ENCODE measurements at places on chromosomes 16 and 17. TPM values are rescaled to one million over a fixed set of nuclear protein-coding genes. Genes with fewer than 3 reads are reported as not detected.

- H3K27ac ChIP-seq, result no peak overlapping the region
- no peak for DNase-seq
- peaks cover 6% of the 10 kb centered on the region for H3K4me1 ChIP-seq
- H3K4me3 ChIP-seq, result no peak overlapping the region
- no peaks in the 10 kb centered on the region for H3K27me3 ChIP-seq
- no peaks in the 10 kb centered on the region for H3K36me3 ChIP-seq
Observed at GRCh38 chr17:60534010-60534555, 8.0 kb upstream of the APPBP2 start.

DNA sequence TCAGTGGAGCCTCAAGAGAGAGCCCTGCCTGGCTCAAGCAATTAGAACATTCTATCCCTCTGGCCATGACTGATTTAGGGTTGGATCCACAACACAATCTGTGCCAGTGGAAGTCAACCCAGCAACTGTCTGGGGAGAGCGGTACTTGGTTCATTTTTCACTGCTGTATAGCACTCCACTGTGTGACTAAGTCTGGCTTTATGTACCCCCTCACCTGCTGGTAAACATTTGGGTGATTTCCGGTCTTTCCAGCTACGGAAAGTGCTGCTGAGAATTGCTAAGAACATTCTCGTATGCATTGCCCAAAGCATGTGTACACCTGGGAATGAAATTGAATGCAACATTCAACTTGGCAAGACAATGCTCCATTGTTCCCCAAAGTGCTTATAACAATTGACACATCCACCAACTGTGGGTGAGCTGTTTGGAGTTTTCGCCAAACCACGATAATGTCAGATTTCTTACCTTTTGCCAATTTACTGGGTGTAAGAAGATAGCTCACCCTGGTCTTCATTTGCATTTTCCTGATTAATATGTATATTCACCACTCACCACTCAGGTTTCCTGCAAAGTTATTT is 63.5 kb upstream of the MED9 start:
- H3K36me3 ChIP-seq, result no peaks in the 10 kb centered on the region
- no peak for DNase-seq
- H3K4me1 ChIP-seq, result peaks cover 12% of the 10 kb centered on the region
- no peaks in the 10 kb centered on the region for H3K27me3 ChIP-seq
- no peak overlapping the region for H3K27ac ChIP-seq
- H3K4me3 ChIP-seq, result no peak overlapping the region

DNA sequence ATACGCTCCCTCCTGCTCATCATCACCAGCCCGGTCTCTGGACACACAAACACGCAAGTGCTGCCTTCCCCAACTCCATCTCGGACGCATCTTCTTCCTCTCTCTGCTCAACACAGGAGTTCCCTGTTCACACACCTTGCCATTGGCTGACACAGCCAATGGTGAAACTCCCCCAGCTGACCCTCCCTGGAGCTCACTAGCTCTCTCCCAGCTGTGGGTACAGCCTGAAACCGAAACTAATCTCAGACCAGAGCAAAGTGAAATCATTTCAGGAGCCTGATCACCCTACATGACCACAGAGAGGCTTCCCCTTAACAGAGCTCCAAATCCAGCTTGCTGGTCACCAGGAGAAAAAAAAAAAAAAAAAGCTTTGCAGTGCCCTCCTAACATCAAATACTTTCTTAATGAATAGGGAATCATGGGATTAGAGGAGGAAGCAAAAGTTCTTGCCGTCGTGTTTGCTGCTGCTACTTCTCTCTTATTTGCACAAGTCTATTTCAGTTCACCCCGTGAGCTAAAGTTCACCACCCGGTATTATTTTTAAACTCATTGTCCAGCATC is 8.3 kb downstream of the CUEDC1 start:
- H3K4me1 ChIP-seq, result peaks cover 90% of the 10 kb centered on the region
- DNase-seq, result no peak
- H3K4me3 ChIP-seq, result peak overlapping the region; percentile 48
- H3K36me3 ChIP-seq, result no peaks in the 10 kb centered on the region
- H3K27me3 ChIP-seq, result no peaks in the 10 kb centered on the region

DNA sequence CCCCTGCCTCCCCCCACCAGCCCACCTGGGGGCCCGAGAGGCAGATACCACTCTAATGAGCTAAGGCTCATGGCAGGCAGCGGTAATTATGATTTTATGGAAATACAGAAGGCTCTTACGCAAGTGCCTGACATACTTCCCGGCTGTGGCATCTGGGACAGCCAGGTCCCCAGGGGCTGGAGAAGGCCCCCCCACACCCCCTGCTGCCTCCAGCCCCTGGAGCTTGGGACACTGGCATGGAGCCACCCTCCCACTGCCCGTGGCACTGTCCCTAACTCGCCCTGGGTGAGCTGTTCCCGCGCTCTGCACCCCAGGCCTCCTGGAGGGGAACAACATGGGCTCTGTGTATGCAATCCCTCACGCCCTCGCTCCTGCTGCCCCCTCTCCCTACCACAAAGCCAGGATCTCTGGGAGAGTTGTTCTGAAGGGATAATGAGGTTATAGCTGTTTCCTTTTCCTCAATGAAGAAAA is 5.4 kb upstream of the STAC2 start:
- H3K36me3 ChIP-seq, result no peaks in the 10 kb centered on the region
- H3K27me3 ChIP-seq, result no peaks in the 10 kb centered on the region
- DNase-seq, result no peak
- no peak overlapping the region for H3K4me3 ChIP-seq
- no peak overlapping the region for H3K27ac ChIP-seq
- H3K4me1 ChIP-seq, result peaks cover 29% of the 10 kb centered on the region

DNA sequence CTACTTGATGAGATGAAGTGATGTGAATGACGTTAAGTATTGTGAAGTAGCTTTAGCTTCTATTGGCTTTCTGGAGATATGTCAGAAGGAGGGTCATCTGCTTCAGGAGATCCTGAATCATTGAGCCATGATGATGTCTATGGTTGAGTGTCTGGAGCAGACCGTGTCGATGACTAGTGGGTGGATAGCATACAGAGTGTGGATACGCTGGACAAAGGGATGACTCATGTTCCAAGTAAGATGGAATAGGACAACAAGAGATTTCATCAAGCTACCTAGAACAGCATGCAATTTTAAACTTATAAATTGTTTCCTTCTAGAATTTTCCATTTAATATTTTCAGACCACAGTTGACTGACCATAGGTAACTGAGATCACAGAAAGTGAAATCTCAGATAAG is 116.1 kb upstream of the RBBP6 start:
- H3K4me3 ChIP-seq, result no peak overlapping the region
- peaks cover 17% of the 10 kb centered on the region for H3K27me3 ChIP-seq
- H3K27ac ChIP-seq, result no peak overlapping the region

- no peak for DNase-seq
- H3K4me1 ChIP-seq, result peaks cover 21% of the 10 kb centered on the region
- no peak overlapping the region for H3K4me3 ChIP-seq
- no peaks in the 10 kb centered on the region for H3K27me3 ChIP-seq
Observed at GRCh38 chr17:76740329-76741118, 2.6 kb downstream of the MFSD11 start.

GRCh38 chr17:57687642-57688041 is 57.5 kb downstream of the CCDC182 start:
- H3K36me3 ChIP-seq, result no peaks in the 10 kb centered on the region
- H3K27me3 ChIP-seq, result no peaks in the 10 kb centered on the region
- H3K4me3 ChIP-seq, result no peak overlapping the region
- no peak for DNase-seq
- H3K27ac ChIP-seq, result no peak overlapping the region
- no peaks in the 10 kb centered on the region for H3K4me1 ChIP-seq

DNA sequence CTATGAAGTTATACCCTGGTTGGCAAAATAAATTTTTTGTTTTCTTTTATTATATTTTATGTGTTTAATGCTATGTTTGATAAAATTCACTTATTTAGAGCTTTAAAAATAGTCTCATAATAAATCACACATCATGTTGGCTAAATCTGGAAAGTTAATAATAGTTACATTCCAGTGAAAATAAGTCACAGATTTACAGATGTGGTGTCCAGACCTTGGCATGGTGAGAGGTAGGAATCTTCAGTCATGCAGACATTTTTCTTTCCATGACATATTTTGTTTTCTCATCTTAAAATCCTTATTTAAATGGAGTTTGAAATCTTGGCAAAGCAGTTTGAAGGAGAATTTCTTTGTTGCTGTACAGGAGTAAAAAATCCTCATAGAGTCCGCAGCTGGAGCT is 48.1 kb upstream of the GOSR1 start:
- no peak for DNase-seq
- H3K27ac ChIP-seq, result no peak overlapping the region
- H3K4me3 ChIP-seq, result no peak overlapping the region

DNA sequence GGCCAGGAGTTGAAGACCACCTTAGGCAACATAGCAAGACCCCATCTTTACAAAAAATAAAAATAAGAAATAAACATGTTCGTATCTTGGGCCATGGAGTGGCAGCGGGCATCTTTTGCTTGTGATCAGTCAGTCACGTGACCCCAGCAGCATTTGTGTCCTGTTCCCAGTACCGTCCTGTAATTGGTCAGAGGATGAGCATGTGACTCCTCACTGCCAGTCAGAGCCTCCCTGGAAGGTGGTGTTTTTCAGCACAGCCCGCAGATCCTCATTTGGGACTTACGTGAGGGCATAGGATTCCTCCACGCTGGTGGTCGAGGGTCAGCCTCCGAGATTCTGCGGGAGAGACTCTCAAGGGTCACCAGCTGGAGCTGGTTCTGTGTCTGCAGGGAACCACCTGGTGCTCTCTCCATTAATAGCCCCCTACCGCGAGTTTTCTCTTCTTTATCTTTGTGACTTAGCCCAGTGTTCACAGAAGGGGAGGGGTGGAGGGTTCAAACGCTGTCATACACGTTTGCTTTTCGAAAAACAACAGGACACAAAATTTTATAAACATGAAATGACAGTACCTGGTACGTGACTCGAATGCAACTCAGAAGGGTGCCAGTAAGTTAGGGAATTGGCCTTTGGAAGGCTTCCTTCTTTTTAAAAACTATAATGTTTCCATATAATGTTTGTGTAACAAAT is 17.2 kb downstream of the MRC2 start:
- no peak overlapping the region for H3K4me3 ChIP-seq
- H3K4me1 ChIP-seq, result no peaks in the 10 kb centered on the region
- DNase-seq, result no peak
- H3K27ac ChIP-seq, result no peak overlapping the region
- H3K27me3 ChIP-seq, result no peaks in the 10 kb centered on the region

GRCh38 chr16:82298472-82298871 is 128.4 kb upstream of the MPHOSPH6 start:
- H3K36me3 ChIP-seq, result no peaks in the 10 kb centered on the region
- peaks cover 23% of the 10 kb centered on the region for H3K27me3 ChIP-seq
- no peaks in the 10 kb centered on the region for H3K4me1 ChIP-seq
- H3K27ac ChIP-seq, result no peak overlapping the region
- no peak for DNase-seq

DNA sequence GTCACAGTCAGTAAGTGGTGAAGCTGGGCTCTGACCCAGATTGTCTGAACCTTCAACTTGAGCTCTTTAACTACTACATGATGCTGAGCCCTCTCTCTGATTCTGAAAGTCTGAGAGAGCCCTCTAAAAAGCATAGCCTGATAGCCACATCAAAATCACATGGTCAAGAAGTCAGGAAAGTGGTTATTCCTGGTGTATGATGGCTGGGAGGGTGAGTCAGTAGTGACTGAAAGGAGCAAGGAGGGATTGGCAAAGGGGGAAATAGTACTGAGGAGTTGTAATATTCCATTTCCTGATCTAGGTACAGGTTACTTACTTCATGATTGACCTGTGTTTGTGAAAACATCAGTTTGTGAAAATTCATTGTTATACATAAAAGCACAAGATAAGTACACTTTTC is 89.1 kb downstream of the SSH2 start:
- no peak for DNase-seq
- no peak overlapping the region for H3K27ac ChIP-seq
- no peak overlapping the region for H3K4me3 ChIP-seq
- H3K36me3 ChIP-seq, result no peaks in the 10 kb centered on the region

GRCh38 chr16:4018391-4018790 is 97.9 kb downstream of the ADCY9 start:
- H3K4me1 ChIP-seq, result peaks cover 15% of the 10 kb centered on the region
- DNase-seq, result no peak
- H3K4me3 ChIP-seq, result no peak overlapping the region
- H3K36me3 ChIP-seq, result no peaks in the 10 kb centered on the region
- no peaks in the 10 kb centered on the region for H3K27me3 ChIP-seq
- H3K27ac ChIP-seq, result no peak overlapping the region

- H3K4me3 ChIP-seq, result no peak overlapping the region
- H3K4me1 ChIP-seq, result no peaks in the 10 kb centered on the region
- H3K36me3 ChIP-seq, result no peaks in the 10 kb centered on the region
- no peaks in the 10 kb centered on the region for H3K27me3 ChIP-seq
- DNase-seq, result no peak
- no peak overlapping the region for H3K27ac ChIP-seq
Observed at GRCh38 chr17:46733837-46734475, 84.5 kb downstream of the WNT3 start.

- peak overlapping the region; percentile 84 for H3K27ac ChIP-seq
- H3K27me3 ChIP-seq, result no peaks in the 10 kb centered on the region
- H3K36me3 ChIP-seq, result peaks cover 6% of the 10 kb centered on the region
Observed at GRCh38 chr16:2090777-2091546, 43.2 kb downstream of the TSC2 start.

DNA sequence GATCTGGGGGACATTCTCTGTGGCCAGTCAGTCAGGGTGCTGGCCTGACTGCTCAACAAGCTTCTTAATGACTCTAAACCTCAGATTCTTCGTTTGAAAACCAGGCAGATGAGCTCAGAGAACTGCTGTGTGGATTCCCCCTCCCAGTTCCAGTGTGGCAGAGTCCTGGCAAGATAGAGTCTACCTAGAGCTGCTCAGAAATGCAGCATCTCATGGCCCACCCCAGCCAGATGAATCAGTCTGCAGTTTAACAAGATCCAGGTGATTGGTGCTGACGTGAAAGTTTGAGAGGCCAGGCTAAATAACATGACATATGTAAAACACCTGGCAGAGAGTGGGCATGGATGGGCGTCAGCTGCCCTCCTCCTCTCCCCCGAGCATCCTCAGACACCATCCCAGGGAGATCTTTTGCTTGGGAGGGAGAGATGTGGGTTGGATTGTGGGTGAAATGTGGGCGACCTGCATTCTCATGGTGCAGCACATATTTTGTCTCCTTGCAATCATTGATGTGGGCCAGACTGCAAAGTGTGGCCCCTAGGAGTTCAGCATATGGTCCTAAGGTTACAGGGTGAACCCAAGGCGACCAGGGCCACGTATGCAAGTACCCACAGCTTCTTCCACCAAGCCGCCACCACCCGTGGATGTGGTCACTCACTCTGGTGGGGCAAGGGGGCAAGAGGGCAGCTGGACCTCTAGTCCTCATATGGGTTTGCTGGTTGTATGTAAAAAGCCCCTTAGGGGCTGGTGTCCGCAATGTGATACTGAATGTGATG is 19.5 kb downstream of the SOCS3 start:
- peak overlapping the region; percentile 98 for H3K27ac ChIP-seq
- DNase-seq, result no peak
- H3K4me3 ChIP-seq, result no peak overlapping the region
- no peaks in the 10 kb centered on the region for H3K36me3 ChIP-seq
- no peaks in the 10 kb centered on the region for H3K27me3 ChIP-seq

The UNC45B gene
- total RNA-seq, result not detected

The ASGR1 gene
- 1.2 TPM for total RNA-seq

The HBA1 gene
- total RNA-seq, result 4.9 TPM

The SBK1 gene
- total RNA-seq, result 19.2 TPM

The FBXO39 gene
- not detected for total RNA-seq

The ZNF778 gene
- 19.5 TPM for total RNA-seq
